ENCODE measurements at places on chromosomes 11 and 22. TPM values are rescaled to one million over a fixed set of nuclear protein-coding genes. Genes with fewer than 3 reads are reported as not detected.

DNA sequence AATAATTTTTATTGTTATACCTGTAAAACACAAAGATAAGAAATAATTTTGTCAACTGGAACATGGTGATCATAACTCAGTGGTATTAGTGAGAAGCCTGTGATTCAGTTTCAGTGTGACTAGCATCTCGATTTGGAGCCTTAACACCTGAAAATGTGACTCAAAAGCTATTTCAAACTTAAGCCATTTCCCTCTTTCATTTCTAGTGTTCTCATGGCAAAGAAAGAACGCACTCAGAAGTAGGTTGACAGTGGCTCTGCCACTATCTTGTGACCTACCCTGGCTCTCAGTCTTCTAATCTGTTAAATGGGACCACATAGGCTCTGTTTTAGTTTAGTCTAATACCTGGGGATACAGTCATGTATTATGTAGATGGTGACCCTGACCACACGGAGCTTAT is 62.7 kb downstream of the ISX start:
- no peak for DNase-seq

- no peak for DNase-seq
Observed at GRCh38 chr22:24994070-24994763, 41.7 kb downstream of the KIAA1671 start.

- no peak for DNase-seq
Observed at GRCh38 chr11:29782447-29782846, 234.4 kb downstream of the KCNA4 start.

- no peak for DNase-seq
Observed at GRCh38 chr22:27198518-27199035, 541.2 kb downstream of the MIAT start.

DNA sequence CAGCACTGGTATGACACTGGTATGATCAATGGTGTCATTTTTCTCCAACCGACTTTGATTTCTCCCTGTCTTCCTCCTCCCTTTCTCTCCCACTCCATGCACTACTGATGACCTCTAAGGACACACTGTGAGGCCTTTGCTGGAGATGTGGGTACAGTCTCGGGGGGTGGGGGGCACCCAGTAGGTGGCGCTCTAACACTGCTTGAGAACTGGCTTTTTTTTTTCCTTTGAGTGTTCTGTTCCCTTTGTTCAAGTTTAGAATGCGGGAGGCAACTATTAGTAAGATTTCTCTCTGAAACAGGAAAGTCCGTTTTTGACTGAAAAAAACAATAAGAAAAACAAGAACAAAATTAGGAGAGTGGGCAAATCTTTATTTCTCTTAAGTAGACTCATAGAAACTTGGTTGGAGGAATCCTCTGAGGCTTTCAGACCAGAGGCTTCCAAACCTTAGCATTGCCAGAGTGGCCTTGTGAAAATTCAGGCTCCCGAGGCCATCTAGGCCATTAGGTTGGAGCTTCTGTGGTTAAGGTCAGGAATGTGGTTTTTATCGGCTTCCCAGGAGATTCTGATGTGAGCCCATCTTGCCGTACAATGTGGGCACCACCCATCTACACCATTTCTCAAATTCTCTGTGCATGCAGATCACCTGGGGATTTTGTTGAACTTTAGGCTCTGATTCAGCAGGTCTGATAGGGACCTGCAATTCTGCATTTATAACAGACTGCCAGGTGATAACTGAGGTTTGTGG is 43.2 kb downstream of the PANX1 start:
- no peak for DNase-seq

GRCh38 chr22:47192651-47193437 is 430.4 kb downstream of the TBC1D22A start:
- no peak for DNase-seq

DNA sequence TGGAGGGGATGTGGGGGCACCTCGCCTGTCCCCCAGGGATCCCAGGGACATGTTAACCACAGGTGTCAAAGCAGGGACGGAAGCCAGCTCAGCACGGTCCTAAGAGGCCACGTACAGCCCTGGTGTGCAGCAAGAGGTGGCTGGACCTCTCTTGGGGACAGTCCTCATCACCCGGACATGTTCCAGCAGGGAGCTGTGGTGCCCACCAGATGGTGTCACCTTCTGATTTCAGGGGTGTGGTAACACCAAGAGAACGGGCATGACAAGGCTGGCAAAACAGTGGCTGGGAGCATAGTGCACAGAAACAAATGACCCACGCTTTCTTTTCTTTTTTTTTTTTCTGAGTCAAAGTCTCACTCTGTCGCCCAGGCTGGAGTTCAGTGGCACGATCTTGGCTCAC is 25.6 kb upstream of the COMT start:
- DNase-seq = no peak

DNA sequence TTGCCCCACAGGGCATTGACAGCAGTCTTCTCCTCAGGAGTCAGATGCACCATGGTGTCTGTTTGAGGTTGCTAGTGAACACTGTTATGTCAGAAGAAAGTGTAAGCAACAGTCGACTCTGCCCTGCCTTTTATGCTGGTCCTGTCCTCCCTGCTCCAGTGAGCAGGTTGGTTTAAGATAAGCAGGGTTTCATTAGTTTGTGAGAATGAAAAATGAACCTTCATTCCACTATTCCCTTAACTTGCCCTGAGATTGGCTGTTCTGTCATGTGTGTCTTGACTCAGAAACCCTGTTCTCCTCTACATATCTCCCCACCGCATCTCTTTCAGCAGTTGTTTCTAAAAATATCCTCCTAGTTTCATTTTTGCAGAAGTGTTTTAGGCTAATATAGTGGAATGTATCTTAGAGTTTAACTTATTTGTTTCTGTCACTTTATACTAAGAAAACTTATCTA is at the start of gene HBD:
Gene HBD, minus strand, starts transcription at position 103 of the 454 bp plus-strand sequence. Its CDS starts 50 bp downstream, at position 53.
- no peak for DNase-seq

- DNase-seq = no peak
Observed at GRCh38 chr11:115480611-115481010, 23.6 kb downstream of the CADM1 start.

- DNase-seq = no peak
Observed at GRCh38 chr11:123454796-123455195, 24.7 kb downstream of the GRAMD1B start.

DNA sequence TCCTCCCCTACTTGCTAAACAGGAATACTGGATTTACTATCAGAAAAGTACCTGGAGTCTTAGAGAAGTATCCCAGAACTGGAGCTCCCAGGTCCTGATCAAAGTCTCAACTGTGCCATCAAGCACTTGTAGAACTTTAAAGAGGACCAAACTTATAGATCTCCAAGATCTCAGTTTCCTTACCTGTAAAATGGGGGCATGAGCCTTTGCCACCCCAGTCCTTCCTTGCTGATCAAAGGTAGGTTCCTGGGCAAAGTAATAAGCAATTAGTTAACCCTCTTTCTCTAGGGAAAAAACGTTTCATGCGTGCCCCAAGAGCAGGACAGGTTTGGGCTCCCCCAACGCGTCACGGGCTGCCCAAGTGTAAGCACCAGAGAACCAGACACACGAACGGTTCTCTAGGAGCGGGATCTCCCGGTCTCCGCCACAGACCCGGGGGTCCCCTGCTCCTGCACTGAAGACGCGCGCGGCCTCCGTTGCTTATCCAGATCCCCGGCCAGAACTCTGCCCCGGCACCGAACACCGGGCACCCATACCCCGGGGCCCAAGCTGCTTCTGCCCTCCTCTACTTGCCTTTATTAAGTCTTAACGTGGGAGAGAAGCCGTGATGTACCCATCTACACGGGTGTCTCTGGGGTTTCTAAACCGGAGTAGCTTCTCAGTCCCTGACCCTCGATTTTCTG is 505 bp downstream of the ZNF214 start:
- DNase-seq = peak; percentile 3

DNA sequence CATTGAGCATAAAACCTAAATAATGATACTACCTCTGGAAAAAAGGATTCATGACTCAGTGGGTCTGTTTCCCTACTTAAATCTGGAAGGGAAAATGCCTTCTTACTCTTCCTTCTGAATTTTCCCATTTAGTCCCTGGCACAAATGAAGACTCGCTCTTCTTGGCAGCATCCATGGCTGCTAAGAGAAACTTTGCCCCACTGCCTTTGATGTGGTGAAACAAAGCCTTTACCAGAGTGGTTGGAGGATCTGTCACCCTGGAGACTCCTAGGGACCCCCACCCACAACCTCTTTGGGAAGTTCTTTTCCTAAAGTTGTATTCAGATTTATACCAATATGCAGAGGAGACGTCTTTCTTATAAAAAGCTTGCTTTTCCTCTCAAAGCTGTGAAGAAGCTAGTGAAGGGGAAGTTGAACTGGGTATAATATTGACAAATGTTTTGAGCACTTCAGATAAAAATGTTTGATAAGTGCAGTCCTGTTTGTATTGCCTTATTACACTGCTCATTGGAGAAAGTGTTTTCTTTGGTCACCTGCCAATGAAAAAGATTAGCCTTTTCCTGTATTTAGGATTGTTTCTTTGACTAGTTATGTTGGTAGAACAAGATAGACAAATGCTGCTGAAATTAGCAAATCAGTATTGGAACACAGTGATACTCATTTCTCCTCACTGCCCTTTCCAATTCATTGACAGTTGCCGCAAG is 77.3 kb downstream of the ARFGAP2 start:
- no peak for DNase-seq

DNA sequence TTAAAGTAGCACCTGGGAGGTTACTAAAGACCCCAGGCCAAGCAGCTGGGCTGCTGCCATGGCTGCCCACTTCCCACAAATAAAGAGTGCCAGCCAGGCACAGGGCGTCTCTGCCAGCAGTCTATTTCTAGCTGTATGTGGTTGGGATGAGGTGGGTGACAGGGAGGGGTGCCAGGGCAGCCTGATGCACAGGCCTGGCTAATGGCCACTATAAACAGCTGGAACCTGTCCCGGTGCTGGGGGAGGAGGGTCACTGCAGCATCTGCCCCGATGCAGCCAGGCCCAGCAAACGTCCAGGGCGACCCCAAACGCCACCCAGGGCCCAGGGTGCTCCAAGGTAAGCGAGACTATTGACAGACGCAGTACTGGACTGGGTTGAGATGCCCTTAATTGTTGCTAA is 37.4 kb downstream of the SCUBE1 start:
- no peak for DNase-seq

- peak; percentile 29 for DNase-seq
Observed at GRCh38 chr11:26947379-26947844, 46.5 kb upstream of the FIBIN start.

DNA sequence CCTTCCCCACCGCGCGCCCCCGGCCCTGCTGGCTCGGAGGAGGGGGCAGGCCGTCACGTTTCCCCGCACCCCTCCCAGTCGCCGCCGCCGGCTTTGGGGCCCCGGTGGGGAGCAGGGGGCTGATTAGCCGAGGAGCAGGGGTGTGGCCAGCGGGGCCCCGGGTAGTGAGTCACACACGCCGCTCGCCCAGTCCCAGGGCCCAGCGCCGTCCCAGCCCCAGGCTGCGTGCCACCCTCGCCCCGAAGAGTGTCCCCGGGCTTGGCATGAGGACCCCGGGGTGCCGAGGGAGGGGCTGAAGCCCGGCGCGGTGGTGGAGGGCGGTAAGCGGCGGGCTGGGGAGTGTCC is 34.4 kb downstream of the PRDM11 start:
- no peak for DNase-seq

DNA sequence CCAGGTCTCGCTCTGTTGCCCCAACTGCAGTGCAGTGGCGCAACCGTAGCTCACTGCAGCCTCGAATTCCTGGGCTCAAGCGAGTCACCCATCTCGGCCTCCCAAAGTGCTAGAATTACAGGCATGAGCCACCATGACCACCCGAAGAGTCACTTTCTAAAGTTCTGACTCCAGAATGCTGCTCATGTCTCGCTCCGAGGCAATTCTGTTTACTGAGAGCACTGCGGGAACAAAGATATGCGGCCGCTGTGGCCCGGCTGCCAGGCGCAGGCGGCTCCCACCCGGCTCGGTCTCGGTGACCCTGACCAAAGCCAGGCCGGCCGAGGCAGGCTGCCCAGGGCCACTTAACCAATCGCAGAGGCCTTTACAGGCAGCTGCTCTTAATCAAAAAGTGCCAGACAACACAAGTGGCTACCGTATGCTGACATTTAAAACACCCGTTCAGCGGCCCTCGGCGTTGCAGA is 78.7 kb downstream of the PHF21B start:
- no peak for DNase-seq

DNA sequence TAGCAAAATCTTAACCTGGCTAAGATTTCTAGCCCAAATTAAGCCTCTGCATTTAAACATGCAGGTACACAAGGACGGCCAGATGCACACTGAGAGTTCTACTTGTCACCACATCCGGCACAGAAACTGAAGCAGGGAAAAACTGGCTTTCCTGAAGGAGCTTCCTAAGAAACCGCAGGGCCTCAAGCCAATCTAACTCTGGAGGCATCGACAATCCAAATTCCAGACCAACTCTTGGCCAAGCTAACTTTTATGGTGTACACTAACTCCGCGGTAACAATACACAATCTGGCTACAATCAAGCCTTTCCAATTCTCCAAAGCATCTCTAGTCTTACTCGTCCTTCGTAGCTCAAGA is 1.2 kb downstream of the MSANTD2 start:
- no peak for DNase-seq

- DNase-seq = no peak
Observed at GRCh38 chr11:27757953-27758352, 57.7 kb upstream of the BDNF start.

GRCh38 chr11:134283461-134284230 is 7.5 kb downstream of the GLB1L3 start:
- no peak for DNase-seq

C22orf15 gene
- total RNA-seq = 0.63 TPM

C11orf42 gene
- not detected for total RNA-seq

GLB1L3 gene
- total RNA-seq = 0.11 TPM

MS4A7 gene
- 19.5 TPM for total RNA-seq

MAJIN gene
- total RNA-seq = not detected

OR6A2 gene
- total RNA-seq = 0.85 TPM

MYRF gene
- total RNA-seq = 4.7 TPM

C11orf86 gene
- not detected for total RNA-seq

EFEMP2 gene
- total RNA-seq = 43.3 TPM

UBQLNL gene
- total RNA-seq = 0.85 TPM

OR51A7 gene
- total RNA-seq = not detected

BTBD18 gene
- not detected for total RNA-seq
